GM12892 (cell line): ENCODE measurements at places on chromosomes 4 and X.
A peak's percentile ranks its signal among the peaks of the same experiment; 100 is the strongest.

DNA sequence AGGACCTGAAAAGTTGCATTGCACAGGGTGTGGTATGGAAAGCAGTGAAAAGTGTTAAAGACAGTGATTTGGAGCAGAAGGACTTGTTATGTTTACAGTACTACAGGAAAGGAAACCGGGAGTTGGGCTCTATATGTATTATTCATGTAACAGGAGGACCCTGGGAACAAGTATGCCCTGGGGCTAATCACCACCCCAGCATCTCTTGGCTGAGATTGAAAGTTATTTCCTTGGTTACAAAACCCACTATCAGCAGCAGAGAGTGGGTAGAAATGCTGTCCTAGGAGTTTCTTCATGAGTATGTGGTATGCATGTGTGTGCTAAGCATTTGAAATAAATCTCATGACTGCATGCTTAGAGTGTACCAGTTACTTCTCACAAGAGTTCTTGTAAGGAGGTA lies 46.9 kb downstream of the STK32B start:
- DNase-seq: no peak

DNA sequence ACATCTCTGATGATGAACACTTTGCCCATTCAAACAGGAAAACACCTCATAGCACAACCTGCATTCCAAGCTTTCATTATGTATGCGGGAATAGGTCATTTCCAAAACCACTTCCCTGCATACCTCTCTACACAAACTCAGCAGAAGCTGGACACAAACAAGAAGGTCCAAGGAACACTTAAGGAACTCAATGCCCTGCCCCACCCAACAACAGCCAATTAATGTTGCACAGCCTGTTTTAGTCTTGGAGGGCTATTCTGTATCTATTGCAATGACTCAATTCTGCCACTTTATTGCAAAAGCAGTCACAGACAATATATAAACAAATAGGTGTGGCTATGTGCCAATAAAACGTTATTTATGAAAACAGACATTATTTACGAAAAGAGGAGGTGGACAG lies 16.7 kb downstream of the OPHN1 start:
- DNase-seq: no peak

GRCh38 chrX:136196691-136197155 lies 49.4 kb downstream of the FHL1 start:
- no peak for DNase-seq

DNA sequence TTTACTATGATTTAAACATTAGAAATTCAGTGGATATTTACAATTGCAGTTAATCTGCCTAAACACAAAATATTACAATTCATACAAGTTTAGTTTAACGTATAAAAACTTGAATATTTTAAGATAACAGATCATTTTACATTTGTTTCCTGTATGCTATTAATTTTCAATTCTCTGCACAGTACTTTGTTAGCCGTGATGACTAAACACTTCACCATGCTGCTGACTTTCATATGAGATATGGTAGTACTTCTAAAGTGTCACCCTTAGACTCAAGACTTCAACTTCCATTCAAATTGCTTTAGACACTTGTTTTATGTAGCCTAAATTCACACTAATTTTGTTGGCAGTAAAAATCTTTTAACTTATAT lies 1646.4 kb upstream of the ADGRL3 start:
- DNase-seq: no peak

GRCh38 chrX:14851526-14851925 lies 21.3 kb downstream of the FANCB start:
- no peak for DNase-seq

GRCh38 chr4:145132511-145133098 lies 34.5 kb downstream of the ABCE1 start:
- peak; percentile 9 for DNase-seq

DNA sequence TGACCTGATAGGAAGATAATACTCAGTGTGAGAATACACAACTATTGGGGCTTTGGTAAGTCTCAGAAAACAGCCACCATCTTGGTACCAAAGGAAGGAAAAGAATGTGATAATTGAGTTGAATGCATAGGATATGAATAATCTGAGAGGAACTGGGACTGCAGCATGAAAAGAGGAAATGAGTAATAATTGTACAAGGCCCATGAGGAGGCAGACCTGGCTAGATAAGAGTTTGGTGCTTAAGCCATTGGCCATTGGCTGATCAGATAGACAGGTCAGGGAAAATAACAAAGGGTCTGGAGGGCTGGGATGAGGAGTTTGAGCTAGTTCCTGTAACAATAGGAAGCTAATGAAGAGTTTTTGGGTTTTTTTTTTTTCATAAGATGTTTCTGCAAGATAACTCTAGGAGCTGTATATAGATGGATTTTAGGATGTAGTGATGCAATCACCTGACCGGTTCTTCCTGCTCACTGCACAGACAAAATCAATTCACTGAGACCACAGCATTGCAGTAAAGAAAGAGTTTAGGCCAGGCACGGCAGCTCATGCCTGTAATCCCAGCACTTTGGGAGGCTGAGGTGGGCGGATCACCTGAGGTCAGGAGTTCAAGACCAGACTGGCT lies 5.3 kb upstream of the TRMT2B start:
- DNase-seq: no peak

DNA sequence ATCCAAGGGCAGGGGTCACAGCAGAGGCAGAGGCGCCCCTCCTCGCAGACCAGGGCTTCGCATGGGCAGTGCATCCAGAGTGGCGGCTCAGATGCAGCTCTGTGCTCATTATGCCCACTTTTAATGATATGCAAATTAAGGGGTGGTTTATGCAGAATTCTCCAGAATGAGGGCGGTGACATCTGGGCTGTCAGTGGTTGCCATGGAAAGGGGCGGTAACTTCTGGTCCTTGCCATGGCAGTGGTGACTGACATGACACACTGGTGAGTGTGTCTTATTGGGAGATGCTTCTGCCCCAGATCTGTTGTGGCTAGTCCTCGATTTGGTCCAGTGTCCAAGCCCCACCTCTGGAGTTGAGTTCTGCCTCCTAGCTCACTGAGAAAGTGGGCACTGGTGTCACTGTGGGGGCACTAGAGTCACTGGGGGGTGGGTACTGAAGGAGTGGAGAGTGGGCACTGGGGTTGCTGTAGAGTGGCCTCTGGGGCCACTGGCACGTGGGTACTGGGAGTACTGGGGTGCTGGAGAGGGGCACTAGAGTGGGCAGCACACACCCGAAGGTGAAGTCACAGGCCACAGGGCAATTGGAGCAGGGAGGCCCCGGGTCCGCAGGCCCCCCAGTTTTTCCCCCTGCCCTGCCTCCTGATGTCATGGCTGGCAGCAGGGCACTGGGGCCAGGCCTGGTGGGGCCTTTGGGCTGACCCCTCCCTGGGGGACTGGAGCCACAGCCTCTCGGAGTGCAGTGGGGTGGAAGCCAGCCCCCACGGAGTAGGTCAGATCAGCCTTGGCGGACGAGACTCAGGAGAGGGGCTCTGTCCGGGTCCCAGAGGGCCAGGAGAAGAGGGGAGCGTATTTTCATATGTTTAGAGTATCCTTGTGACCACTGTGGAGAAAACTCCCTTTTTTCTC lies 98.6 kb upstream of the NKX1-1 start:
- no peak for DNase-seq

DNA sequence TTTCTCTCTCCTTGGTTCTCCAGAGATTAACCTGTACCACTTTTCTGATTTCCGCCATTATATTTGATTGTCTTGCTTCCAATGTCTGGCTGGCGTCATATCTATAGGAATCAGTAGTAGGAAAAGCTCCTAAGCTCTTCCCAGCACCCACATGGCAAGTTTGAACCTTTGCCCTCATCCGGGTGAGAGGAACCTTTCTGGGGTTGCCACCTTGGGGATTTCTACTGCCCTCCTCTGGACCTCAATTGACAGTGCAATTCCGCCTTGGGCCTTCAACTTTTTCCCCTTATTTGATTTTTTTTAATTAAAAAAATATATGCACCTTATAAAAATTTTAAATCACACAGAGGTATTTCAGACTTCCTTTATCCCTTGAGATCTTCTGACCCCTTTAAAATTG lies 2.0 kb upstream of the CXorf66 start:
- no peak for DNase-seq

GRCh38 chrX:124212622-124213021 lies 119.8 kb upstream of the TEX13D start:
- DNase-seq: no peak

DNA sequence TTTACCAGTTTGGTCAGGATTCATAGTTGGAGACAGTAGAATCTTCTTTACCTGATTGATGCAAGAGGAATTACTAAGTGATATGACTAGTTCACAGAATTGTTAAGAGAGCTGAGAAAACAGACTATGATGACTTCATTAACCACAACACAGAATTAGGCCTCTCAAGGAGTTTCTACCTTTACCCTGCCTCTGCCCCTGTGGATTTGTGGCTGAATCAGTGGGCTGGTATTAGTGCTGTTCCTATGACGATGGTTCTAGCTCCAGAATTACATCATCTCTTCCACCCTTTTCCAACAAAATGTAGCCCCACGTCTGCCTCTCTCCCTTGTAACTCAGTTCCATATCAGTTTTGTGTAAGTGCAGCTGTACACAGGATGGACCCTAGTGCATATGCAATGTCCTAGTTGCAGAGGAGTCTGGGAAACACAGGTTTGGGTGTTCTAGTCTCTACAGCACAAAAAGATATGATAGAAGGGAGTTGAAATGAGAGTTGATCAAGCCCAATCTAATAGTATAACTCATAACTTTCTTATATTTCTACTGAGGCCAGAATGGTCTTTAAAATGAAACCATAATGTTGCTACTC lies 99.3 kb downstream of the ANXA5 start:
- no peak for DNase-seq

GRCh38 chr4:103482471-103482870 lies 237.3 kb downstream of the TACR3 start:
- no peak for DNase-seq

DNA sequence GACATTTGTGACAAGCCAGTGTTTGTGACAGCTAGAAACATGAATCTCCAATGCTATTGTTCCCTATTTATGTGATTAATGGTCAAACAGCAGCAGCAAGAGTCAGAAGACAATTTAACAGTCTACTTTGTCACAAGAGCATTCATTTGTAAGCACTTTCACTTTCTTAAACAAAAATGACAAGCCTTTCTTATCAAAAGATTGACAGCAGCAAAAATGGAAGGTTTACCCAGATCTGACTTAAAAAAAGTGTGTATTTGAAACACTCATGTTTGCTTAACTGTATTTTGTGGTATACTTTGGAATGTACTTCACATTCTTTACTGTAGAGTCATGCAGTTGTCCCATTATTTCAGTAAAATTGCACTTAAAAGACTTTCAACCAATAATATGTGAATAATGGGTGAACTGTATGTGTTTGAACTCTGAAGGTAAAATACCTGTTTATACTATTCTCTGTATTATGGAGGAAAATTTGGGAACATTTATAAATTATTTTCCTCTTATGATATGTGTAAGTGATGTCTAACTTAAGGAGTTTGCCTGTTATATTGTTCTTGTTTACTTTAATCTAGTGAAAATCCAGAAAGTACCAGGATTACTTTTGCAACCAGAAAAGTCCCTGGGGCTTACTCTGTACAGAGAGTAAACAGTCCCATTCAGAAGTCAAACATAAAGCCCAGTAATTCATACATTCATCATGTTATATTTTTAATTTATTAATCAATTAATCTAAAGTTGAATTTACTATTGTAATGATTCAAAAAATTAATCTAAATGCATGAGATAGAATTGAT lies 314.9 kb upstream of the TRAM1L1 start:
- no peak for DNase-seq
